MG63 (cell line): ENCODE measurements at places on chromosomes 11 and 22.
A peak's percentile ranks its signal among the peaks of the same experiment; 100 is the strongest.

- DNase-seq: no peak
Observed at GRCh38 chr11:74462009-74462408, 5.3 kb downstream of the KCNE3 start.

DNA sequence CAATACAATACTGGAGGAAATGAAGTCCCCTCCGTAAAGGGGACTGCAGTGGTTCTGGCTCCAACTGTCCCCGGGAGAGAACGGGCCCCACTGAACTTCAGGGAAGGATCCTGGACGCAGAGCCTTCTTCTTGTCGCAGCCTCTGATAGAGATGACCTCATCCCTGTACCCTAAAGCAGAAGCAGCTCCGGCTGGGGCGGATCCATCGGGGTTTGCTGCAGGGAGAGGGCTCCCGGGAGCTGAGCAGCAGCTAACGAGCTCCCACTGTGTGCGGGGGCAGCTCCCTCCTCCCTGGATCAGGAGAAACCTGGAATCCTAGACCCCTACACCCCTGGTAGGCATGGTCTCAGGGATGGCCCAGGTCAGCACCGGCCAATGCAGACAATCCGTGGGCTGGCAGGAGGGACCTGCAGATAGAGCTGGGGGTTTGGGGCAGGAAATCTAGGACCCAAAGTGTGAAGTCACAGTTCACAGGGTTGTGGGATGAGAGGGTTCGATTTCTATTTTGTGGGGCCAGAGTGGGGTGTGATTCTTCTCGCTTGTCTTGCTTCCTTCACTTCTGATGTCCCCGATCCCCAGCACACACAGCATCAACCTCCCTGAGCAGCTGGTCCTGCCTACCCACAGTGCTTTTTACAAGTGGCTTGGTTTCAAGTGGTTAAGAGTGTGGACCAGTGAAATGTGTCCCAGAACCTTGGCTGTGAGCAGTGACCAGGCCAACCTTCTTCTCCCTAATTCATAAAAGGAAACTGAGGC is 12.9 kb downstream of the KIAA0930 start:
- no peak for DNase-seq

GRCh38 chr11:122633219-122633829 is 22.2 kb upstream of the UBASH3B start:
- peak; percentile 28 for DNase-seq

GRCh38 chr11:8203414-8203715 is 34.5 kb upstream of the RIC3 start:
- no peak for DNase-seq

GRCh38 chr11:69880041-69880825 is 61.0 kb upstream of the FGF3 start:
- DNase-seq: no peak
